Frontal cortex (tissue), 4 donors: ENCODE measurements at places on chromosomes 3 and 15.
A peak's percentile ranks its signal among the peaks of the same experiment; 100 is the strongest.

DNA sequence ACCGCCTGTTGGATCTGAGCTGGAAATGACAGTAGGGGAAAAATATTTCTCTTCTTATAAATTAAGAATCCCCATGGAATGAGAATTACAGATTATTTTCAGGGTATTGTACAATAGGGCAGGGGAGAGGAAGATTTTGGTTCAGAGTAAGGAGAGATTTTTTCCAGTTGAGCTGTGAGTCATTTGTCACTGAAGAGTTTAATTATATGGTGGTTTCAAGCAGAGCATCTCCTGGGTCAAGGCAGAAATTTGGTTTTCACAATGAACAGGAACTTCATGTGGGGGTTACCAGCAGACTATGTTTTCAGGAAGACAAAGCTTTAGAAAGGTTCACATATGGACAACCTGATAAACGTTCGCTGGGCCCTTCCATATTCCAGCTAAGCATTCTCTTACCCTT is 182.8 kb upstream of the NR2E3 start:
- DNase-seq = no peak

- no peak for DNase-seq
Observed at GRCh38 chr3:21017115-21017852, 733.7 kb downstream of the ZNF385D start.

DNA sequence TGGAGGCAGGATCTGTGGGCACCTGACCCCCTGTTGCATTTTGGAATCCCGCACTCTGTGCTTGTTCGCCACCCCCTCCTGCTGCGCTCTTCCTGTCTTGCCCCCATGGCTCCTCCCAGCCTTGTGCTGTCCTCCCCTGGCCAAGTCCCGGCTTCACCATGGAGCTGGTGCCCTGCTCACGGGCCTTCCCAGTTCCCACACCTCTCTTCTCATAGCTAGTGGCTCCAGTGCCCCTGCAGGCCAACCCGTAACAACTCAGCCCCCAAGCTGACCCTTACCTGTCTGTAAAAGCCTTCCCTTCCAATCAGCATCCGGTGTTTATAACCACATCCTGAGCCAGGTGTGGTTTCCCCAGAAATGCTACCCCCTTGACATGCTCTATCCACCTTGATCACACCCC is 407.7 kb upstream of the C2CD4B start:
- no peak for DNase-seq

- no peak for DNase-seq
Observed at GRCh38 chr3:158961471-158961870, 159.6 kb downstream of the MFSD1 start.

- DNase-seq = no peak
Observed at GRCh38 chr15:80580106-80580505, 115.0 kb upstream of the ABHD17C start.

DNA sequence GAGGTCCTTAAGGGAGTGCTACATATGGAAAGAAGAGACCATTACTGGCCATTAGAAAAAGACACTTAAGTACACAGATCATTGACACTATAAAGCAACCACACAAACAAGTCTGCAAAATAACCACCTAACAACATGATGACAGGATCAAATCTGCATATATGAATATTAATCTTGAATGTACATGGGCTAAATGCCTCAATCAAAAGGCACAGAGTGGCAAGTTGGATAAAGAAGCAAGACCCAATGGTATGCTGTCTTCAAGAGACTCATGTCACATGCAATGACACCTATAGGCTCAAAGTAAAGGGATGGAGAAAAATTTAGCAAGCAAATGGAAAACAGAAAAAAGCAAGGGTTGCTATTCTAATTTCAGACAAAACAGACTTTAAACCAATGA is 28.4 kb upstream of the CCNL1 start:
- DNase-seq = no peak

DNA sequence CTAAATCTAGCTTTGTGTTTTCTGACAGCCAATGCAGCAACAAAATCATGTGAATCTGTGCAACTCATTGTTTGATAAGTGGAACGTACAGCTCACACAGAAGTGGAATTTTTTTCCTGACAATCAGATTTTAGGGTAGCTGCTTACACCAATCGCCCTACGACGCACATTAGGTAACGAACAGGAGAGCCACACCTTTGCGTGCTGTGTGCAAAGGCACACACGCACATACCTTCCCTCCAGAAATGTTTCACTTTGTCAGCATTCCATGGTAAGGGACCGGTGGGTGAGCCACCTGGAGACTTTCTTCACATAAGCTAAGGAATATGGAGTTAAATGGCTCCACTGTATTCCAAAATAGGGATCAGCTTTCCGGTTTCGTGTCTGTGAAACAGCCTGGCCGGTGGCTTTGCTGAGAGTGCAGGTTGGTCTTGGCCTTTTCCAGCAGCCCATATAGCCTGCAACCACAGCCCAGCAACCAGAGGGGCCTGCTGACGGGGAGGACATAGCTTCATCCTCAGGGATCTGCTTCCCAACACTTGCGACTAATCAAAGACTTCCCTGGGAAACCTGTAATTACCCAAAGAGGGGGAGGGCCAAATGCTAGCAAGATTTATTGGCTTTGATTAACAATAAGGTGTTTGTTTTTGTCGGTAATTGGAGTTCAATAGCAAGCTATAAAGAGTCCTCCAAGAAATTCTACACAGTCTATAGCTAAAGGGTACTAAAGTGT is 145.3 kb downstream of the ADAMTS17 start:
- no peak for DNase-seq

- DNase-seq = no peak
Observed at GRCh38 chr3:150778793-150779401, 15.9 kb upstream of the SIAH2 start.

- no peak for DNase-seq
Observed at GRCh38 chr15:67109141-67110034, 44.0 kb downstream of the SMAD3 start.

- DNase-seq = no peak
Observed at GRCh38 chr3:115019900-115020299, 127.2 kb downstream of the ZBTB20 start.

- DNase-seq = no peak
Observed at GRCh38 chr3:57917601-57918000, 90.6 kb upstream of the FLNB start.

DNA sequence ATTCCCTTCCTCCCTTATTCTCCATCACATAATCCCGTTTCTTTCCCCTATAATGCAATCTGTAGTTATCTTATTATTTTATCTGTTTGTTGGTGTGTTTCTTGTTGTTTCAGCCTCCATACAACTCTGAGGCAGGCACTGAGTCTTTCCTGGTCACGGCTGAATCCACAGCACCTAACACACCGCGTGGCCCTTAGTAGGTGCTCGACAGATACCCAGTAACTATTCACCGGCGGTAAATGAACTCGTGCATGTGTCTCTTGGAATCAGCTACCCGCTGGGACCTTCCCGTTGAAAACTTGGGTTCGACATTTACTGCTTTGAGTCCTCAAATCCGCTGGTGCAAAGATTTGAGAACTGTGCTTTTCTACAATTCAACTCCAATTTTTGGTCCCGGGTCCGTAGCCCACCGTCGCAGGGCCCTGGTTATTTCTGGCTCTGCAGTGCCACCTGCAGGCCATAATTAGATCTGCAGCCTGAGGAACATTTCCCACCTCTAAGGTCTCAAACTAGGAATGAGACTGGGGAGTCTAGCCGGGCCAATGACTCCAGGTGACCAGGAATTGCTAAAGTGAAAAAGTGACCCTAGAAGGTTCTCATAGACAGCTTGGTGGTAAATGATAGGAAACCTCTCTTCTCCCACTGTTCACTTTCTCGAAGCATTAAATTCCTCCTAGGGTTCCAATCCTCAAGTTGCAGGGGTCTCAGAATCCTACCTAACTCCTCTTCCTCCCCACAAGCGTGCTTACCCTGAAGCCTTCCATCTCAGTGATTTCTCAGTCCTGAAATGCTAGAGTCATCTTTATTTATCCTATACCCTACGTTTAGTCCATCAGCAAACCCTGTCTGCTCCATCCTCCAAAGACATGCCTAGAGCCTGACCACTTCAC is 40.0 kb upstream of the TRH start:
- DNase-seq = peak; percentile 37

DNA sequence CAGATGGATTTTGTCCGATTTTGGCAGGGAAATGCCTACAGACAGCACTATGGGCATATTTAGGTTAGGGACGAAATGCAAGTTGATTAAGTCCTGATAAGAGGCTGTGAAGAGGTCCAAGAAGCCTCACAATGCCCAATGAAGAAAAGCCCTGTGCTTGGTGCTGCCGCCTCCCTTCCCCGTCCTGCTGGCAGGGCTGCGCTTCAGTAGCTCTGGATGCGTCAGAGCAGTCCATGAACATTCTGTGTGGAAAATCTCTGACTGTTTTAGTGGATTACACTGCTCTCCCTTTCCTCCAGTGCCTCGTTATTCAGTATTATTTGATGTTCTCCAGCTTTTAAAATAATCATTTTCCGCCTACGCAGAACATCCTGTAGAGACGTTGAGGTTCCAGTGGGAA is 39.6 kb downstream of the MLH1 start:
- no peak for DNase-seq

DNA sequence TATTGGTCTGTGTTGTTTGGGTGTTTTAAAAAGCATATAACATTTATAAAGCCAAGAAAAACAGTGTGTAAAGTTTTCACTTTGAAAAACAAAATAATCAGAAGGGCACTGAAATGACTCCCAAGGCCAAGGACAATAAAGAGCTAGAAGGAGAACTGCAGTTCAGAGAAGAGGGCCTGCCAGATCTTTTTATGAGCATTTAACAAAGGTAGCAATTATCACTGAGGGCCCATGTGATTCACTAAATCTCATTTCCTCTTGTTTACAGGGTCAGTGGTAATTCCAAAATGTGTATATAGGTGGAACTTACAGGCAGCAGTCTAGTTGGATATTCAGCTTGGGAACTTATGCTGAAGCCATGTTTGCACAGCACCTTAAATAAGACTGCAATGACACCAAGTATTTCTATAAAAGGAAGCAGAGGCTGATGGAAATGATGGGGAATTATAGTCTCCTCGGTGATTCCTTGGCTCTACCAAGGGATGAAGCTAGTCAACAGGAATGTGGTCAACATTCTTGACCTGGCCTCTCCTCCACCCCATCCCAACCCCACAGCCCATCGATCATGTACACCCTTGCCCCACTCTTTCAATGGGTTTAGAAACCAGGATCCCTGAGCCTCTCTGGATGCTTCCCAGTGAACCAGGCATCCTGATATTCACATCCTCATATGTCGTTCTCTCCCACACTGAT is 54.4 kb upstream of the THUMPD3 start:
- DNase-seq = no peak

GRCh38 chr3:102941786-102942185 is 507.0 kb downstream of the ZPLD1 start:
- no peak for DNase-seq

DNA sequence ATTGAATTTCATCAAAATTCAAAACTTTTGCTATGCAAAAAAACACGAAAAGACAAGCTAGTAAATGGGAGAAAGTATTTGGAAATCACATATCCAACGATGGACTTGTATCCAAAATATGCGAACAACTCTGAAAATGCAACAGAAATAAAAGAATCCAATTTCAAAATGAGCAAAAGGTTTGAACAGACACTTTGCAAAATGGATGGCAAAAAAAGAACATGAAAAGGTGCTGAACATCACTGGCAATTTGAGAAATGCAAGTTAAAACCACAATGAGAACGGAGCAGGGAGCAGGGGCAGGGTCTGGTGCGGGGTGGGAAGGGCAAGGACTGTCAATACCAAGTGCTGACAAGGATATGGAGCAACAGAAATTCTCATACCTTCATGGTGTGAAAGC is 23.1 kb upstream of the FOXP1 start:
- no peak for DNase-seq

DNA sequence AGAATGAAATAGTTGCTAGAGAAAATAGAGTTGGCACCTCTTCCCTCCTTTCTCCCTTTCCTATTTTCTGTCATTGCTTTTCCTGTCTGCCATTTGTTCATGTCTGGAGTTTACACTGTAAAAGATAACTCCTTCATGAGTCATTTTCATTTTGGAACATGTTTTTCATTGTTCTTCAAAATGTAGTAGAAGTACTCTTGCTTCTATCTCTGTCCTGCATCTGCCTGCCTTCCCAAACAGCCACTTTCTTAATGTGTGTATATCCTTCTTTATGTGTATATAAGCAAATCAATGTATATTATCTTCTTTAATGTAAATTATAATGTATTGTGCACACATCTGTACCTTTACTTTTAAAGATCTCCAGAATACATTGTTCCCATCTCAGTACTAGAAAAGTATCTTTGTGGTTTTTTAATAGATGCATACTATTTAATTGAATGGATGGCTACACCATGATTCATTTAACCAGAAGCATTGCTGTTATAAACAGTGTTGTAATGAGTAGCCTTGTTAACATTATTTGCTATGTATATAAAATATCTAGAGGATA is 41.1 kb downstream of the TSC22D2 start:
- DNase-seq = no peak

DNA sequence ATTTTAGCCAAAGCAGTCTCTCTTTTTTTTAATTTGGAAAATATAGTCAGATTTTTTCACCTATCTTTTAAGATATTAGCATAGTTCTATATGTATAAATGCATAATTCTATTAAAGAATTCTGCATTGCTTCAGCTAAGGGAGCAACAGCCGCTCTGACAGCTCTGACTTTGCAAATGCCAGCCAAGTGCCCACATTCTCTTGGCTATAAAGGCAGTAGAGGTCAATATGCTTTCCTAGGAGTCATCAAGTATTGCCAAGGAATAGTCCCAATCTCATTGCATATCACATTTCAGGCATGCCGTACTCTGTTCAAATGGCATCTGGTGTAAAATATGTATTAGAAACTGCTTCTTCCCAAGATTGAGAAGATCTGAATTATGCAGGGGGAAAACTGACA is 161.4 kb downstream of the RPLP1 start:
- DNase-seq = no peak

GRCh38 chr3:127535106-127535785 is 55.3 kb downstream of the TPRA1 start:
- DNase-seq = no peak

- DNase-seq = no peak
Observed at GRCh38 chr3:123085932-123086627, 19.3 kb downstream of the PDIA5 start.

GRCh38 chr3:26590919-26591484 is 31.6 kb upstream of the LRRC3B start:
- no peak for DNase-seq

DNA sequence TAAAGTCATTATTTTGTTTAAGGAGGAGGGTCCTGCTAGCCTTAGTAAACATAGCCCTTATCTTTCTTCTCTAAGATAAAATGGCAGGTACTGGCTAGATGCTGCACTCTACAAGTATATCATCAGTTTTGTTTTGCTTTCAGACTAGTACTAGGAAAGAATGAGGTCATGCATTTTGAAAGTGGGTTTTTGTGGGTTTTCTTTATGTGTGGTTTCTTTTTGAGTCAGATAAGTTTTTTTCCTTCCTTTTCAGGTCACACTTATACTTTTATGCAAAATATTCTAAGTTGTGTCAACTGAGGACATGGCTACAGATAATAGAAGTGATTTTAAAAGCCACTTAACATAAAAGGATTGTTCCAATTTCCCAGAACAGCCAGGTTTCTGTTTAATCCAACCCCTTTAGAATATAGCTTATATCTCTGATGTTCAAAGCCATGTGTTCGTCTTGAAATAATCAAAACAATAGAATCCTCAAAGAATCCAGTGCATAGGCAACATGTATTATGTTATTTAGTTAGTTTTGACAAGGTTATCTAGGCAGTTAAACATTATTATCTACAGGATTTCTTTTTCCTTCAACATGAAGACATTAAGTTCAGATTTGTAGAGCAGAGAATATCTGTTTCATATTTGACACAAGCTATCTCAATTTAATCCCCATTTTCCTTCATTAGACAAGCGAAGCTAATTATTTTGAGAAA is 406.2 kb downstream of the RBMS3 start:
- no peak for DNase-seq
